ENCODE measurements at places on chromosomes 2 and 18.
A peak's percentile ranks its signal among the peaks of the same experiment; 100 is the strongest.

DNA sequence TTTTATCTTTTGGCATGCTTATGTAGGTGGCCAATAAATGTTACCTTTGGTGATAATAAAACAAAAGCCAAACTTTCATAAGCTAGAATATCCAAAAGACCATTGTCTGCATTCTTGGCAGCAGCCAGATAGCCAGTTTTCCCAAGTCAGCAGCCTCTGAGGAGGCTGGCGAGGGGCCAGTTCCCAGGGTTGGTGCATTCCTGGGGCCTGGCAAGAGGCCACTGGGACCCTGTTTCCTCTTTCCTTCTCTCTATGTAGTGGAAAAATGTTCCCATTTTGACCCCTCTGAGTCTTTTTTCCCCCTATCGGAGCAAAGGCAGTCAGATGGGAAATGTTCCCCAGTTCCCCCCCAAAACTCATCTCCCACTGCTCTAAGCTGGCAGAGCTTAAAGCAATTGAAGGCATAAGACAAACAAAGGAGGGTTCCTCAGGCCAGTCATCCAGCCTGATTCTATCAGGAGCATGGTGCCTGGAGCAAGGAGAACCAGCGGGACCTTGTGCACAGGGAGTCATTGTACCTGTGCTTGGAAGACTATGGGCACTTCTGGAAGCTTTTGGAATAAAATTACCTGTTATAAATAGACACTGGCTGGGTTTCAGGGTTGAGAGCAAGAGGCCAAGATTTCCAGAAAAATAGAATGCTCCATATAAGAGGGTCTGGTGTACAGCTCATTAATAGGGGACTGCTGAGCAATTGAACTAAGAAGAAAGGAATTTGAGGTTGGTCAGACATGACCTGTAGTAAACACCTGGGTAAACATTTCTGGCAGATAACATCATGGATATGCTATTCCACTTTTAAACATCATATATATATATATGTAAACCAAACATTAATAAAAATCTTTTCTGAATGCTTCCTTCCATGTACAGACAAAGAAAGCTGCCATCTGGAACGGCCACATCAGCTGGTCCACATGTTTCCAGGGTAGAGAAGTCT, 63.4 kb downstream of the NCKAP5 start:
- peak; percentile 10 for DNase-seq

- DNase-seq, result no peak
Measured at GRCh38 chr2:217418544-217418943, 558.7 kb upstream of the TNP1 start.

DNA sequence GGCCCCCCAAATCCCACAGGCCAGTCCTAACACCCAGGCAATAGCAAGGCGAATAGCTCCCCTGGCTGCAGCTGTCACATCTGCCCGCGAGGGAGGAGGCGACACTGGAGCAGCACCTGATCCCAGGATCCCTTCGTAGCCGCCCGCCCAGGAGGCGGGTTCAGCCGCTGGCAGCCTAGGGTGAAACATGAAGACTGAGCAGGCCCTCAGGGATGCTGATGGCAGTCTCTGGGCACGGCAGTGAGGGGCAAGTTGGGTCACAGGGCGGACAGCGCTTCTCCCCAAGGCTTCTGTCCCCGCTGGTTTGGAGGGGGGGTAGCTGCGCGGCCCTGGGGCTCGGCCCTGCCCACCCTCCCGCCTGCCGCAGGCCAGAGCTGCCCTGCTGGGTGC, 1.9 kb downstream of the DNMT3A start:
- DNase-seq, result peak; percentile 63

GRCh38 chr2:207792244-207792785, 22.6 kb upstream of the FZD5 start:
- no peak for DNase-seq

- DNase-seq, result no peak
Measured at GRCh38 chr2:174902506-174903263, 102.5 kb downstream of the CHN1 start.

DNA sequence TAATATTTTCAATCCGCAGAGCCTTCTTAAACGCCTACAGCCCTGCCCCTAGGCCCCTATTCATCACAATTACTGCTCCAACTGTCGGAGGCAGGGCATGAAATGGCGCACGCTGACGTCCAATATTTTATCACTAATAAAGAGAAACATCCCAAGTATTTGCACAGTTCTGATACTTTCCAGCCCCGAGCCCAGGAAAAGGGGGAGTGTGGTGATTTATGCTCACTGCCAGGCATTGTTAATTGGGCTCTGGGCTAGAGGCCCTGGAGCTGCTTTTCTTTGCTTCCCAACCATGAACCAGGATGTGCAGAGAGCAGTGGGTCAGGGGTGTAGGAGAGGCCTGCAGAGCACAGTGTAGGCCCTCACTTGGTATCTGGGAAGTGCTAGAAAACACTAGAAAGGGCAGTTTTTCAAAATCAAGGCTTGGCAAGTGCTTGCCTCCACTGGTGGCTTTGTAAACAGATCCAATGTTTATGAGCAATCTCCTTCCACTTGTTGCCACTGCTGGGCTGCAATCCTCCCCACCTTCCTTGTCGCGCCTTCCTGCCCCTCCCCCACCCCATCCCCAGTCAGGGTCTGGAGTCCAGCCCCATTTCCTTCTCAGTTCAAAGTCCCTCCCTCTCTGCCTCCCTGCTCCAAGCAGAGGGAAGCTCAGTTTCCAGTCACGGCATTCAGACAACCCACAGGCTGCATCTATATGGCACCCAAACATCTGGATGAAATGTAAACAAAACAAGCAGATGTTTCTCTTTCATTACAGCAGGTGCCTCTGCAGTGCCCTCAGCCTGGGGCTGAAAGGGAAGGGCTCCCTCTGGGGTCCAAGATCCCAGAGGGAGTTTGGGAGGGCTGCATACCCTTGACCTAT, 83.9 kb upstream of the PKDCC start:
- DNase-seq, result peak; percentile 70

- no peak for DNase-seq
Measured at GRCh38 chr18:62177271-62177670, 9.6 kb downstream of the PIGN start.

DNA sequence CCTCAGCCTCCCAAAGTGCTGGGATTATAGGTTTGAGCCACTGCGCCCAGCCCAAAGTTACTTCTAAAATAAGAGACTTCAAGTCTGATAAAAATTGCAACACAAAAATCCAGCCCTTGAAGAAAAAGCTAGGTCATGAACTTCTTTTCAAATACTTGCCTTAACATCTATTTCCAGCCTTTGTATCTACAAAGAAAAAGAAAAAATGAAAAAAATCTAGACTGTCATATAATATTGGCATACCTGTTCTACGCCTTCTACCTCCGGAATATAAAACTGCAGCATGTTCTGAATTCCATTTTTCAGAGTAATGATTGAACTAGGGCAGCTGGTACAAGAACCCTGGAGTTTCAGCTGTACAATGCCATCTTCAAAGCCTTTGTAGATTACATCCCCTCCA, 13.1 kb upstream of the GFPT1 start:
- no peak for DNase-seq

- DNase-seq, result no peak
Measured at GRCh38 chr2:3433776-3434400, 54.4 kb downstream of the TRAPPC12 start.

GRCh38 chr2:150125708-150126107, 361.8 kb downstream of the RND3 start:
- no peak for DNase-seq

- DNase-seq, result peak; percentile 42
Measured at GRCh38 chr18:74804677-74805076, 207.0 kb downstream of the ZNF407 start.

GRCh38 chr2:139374296-139374850, 594.2 kb upstream of the NXPH2 start:
- no peak for DNase-seq

GRCh38 chr18:45413180-45413836, 202.0 kb upstream of the SLC14A2 start:
- no peak for DNase-seq

- peak; percentile 38 for DNase-seq
Measured at GRCh38 chr18:36378205-36378604, 80.7 kb downstream of the FHOD3 start.

- DNase-seq, result no peak
Measured at GRCh38 chr18:59876310-59876626, 23.5 kb upstream of the PMAIP1 start.

GRCh38 chr18:80124131-80124530, 15.1 kb downstream of the ADNP2 start:
- no peak for DNase-seq

DNA sequence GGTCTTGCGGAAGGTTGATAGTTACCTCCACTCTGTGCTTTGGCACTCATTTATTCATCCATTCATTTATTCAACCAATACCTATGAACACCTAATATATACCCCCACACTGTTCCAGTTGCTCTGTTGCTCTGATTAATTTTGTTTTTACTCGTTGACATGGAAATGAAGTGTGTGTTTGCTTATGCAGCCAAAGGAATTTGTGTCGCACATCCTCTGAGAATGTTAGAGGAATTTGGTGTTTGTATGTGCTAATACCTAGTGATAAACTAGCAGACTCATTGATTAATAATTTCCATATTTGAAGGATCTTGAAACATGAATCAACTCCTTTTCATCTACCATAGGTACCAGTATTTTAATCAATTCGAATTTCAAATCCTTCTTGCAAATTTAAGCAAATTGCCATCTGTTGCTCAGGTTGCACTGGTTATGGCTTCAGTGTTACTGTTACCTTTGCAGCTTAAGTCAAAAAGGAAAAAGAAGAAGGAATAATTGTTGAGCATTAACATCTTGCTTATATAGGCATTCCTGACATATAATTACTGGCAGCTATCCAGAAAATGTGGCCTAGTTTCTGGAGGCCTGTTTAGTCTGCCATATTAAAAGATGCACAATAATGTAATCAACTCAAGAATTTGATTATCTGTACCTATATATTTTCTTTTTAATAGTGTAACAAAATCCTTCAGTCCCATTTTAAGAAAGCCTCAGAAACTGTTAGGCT, 25.7 kb upstream of the CRIM1 start:
- DNase-seq, result no peak

- DNase-seq, result no peak
Measured at GRCh38 chr2:160471950-160472349, 21.7 kb downstream of the RBMS1 start.

- no peak for DNase-seq
Measured at GRCh38 chr2:207479198-207479785, 50.5 kb upstream of the CREB1 start.

GRCh38 chr2:106972782-106973181, 86.8 kb upstream of the ST6GAL2 start:
- no peak for DNase-seq

GRCh38 chr2:236597629-236598028, 28.0 kb downstream of the ACKR3 start:
- DNase-seq, result no peak

DNA sequence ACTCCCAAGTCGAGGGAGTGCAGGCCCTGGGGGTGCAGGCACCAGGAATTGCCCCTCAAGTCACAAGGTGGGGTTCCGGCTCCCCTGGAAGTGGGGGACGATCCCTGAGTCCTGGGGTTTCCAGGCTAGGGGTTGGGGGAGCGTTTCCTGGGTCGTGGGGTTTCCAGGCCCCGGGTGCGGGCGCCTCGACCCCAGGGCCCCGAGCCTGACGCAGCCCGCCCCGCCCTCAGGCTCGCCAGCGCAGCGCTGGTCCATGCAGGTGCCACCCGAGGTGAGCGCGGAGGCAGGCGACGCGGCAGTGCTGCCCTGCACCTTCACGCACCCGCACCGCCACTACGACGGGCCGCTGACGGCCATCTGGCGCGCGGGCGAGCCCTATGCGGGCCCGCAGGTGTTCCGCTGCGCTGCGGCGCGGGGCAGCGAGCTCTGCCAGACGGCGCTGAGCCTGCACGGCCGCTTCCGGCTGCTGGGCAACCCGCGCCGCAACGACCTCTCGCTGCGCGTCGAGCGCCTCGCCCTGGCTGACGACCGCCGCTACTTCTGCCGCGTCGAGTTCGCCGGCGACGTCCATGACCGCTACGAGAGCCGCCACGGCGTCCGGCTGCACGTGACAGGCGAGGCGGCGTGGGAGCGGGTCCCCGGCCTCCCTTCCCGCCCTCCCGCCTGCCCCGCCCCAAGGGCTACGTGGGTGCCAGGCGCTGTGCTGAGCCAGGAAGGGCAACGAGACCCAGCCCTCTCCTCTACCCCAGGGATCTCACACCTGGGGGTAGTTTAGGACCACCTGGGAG, 12.0 kb downstream of the SIGLEC15 start:
- peak; percentile 38 for DNase-seq

DNA sequence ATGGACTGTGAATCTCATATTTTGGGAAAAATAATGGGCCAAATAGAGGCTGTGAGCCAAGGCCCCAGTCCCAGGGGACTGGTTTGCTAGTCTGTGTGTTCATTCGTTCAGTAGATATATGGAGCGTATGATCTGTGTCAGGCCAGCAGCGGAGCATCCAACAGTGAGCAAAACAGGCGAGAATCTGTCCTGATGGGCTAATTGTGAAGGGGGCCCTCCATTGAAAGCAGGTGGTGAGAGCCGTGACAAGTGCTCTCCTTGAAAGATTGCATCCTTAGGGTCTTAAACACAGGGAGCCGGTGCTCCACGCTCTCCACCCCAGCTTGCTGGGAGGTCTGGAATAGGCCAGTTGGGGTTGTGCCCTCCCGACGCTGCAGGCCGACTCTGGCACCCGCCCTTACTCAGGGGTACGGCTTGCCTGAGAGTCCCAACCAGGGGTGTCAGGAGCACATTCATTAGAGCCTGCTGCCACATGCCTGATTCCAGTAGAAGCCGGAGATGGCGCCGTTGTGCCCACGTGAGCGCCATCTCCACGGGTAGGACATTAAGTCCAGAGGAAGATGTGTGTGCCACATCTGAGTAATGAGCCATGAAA, 213.3 kb downstream of the SH3RF3 start:
- DNase-seq, result no peak

DNA sequence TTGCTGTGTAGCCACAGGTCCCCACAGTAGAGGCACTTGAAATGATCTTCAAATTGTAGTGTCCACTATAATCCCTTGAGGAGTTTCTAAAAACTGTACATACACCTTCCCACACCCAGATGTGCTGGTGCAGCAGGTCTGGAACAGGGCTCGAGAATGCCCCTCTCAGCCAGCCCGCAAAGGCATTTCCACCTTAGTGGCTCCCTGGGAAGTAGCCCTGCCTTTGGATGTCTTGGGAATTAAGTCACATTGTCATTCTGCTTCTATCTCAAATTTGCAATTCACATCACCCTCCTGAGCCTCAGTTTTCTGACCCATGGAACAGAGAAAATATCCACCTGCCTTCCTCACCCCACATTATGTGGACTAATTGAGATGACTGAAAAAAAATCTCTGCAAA, 44.3 kb upstream of the TCF7L1 start:
- DNase-seq, result no peak

DNA sequence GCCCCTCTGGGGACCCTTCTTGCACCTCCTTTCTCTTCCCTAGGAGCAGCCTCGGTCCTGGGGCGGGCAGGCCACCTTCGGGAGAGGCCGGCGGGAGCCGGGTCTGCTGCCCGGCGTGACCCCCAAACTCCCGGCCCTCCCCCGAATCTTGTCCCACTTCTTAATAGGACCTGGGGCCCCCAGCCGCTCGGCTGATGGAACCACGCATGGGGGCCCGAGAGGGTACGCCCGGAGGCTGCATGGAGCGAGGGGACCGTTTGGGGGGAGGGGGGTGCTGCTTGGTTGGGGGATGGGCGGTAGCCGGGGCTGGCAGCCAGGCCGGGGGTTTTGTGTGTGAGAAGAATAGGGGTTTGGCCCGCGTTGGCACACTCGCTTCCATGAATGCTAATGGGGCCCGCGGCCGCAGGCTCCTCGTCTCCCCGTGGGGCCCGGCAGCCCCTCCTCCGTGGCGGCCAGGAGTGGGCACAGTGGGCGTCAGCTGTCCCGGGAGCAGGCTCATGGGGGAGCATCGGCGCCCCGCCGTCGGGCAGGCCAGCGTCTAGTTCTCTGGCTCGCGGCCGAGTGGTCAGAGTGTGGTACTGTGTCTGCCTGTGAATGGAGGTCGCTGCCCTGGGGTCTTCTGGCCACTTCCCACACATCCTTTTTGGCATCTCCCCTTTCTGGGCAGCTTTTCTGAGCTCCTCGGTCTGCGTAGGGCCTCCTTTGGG, 1.0 kb downstream of the GAREM2 start:
- DNase-seq, result no peak
